ENCODE measurements at places on chromosomes 1 and 21. TPM values are rescaled to one million over a fixed set of nuclear protein-coding genes. Genes with fewer than 3 reads are reported as not detected.

PRR9 gene
- total RNA-seq: not detected

PIGR gene
- total RNA-seq: not detected

ADGRB2 gene
- total RNA-seq: 14.2 TPM

ASTN1 gene
- not detected for total RNA-seq

CRB1 gene
- under 0.01 TPM for total RNA-seq

HHIPL2 gene
- total RNA-seq: not detected

KCNK2 gene
- 18.7 TPM for total RNA-seq

ST3GAL3 gene
- total RNA-seq: 16.8 TPM

LCE3E gene
- not detected for total RNA-seq

GBP7 gene
- total RNA-seq: not detected

CASQ1 gene
- not detected for total RNA-seq

PTPRC gene
- total RNA-seq: 3.5 TPM

CA14 gene
- total RNA-seq: not detected

CRTC2 gene
- total RNA-seq: 6.0 TPM

PTPN7 gene
- not detected for total RNA-seq

LIN28A gene
- total RNA-seq: not detected

MPZ gene
- total RNA-seq: 2.9 TPM

ARHGEF16 gene
- 0.97 TPM for total RNA-seq

LRRC52 gene
- not detected for total RNA-seq

LRRIQ3 gene
- total RNA-seq: 0.32 TPM

NEGR1 gene
- total RNA-seq: 13.8 TPM

UTP25 gene
- total RNA-seq: 10.6 TPM

CCDC185 gene
- not detected for total RNA-seq

TNFSF4 gene
- total RNA-seq: 127 TPM

FMN2 gene
- total RNA-seq: 35.0 TPM

IL10RB gene
- 34.5 TPM for total RNA-seq

DVL1 gene
- total RNA-seq: 69.5 TPM

GLUL gene
- 350 TPM for total RNA-seq

KRTAP7-1 gene
- not detected for total RNA-seq

WLS gene
- 66.1 TPM for total RNA-seq

TMEM51 gene
- 18.6 TPM for total RNA-seq

Measured in fibroblast of villous mesenchyme (primary cell).